ENCODE measurements at places on chromosomes 1 and 21.

DNA sequence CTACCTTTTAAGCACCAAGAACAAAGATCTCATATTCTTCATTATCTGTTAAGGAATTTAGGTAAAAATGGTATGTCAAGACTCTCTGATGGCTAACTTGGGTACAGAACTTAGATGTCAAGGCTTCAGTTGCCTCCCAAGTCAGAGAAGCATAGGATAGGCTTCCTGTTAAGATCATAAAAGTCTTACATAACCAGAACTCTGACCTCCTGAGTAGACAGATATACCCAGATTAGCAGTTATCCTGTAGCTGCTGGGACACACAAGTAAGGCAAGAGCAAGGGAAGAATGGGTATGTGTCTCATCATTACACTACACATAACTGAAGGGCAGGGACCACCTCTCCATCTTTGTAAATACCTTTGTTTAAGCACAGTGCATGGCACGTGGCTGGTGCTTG lies 15.4 kb upstream of the KLHL12 start:
- no peak for DNase-seq

GRCh38 chr21:45818276-45818903 lies 163.2 kb upstream of the COL6A1 start:
- DNase-seq = peak; percentile 16

DNA sequence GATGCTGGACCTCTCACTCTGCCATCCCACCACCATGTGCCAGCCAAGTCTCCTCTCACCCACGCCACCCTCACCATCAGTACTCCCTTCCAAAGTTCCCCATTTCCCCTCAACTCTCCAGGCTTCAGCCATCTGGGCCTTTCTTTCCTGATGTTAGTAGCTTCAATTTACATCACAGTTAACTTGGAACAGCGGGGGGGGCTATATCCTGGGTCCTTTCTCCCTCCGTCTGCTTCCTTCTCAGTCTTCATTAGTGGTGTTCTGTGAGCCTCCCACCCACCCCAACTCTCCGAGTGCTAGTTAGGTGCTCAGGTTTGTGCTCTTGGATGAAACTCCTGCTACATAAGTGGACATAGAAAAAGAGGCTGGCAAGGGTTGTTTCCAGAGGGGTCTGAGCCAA lies 31.9 kb downstream of the KCNC4 start:
- no peak for DNase-seq

DNA sequence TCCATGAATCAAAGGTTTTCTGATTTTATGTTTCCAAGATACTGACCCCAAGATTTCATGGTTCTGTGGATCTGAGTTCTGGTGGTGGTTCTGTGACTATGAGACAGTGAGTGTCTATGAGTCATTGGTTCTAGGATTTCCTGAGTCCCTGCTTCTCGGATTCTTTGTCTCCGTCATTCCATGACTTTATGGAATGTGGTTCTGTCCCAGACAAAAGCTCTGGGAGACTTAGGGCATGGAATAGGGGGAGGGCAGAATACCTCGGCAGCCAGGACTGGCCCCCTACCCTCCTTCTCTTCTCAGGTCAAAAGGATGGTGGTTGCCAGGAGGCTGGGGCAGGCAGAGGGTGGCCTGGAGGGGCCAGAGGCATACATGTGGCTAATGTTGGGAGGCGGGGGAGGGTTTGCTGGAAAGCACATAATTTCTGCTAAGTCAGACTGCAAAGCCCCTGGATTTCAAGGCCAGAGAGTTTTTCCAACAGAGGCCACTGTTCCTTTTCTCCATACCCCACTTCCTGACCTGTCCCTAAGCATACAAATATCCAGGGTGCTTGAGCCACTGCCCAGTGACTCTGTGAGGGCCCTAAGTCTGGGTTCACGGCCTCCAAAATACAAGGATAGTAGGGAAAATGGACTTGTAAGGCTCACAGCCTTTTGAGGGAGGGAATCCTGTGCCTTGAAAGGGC lies 17.2 kb downstream of the CDCP2 start:
- no peak for DNase-seq

DNA sequence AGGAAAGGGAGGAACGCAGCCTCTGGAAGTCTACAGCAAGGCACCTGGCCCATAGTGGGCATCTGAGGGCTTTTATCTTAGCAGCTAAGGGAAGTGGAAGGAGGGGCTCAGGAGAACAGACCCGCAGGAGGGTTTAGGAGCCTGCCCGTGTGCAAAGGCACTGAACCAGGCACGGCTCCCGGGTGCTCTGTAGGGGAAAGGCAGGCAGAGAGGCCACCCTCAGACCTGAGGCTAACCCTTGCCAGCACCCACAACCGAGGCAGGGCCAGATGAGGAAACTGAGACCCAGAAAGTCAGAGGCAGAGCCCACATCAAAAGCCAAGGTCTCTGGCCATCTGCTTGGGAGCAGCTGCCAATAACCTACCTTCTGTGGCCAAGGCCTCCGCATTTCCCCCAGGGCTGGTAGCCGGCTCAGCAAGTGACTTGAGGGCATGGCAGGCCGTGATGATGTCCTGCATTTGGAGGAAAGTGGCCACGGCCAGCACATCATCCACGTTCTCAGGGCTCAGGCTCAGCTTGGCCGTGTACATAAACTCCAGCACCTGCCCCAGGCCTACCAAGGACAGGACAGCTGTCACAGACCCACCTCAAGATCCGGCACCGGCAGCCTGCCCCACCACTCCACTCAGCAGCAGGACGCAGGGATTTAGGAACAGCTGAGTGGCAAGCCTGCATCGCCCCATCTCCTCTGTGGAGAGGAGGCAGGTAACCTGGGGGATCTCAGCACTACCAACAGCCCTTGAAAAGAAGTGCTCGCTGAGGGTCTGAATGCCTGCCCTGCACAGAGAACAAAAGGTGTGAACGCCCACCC lies 29.1 kb downstream of the ZBTB17 start:
- DNase-seq = no peak

DNA sequence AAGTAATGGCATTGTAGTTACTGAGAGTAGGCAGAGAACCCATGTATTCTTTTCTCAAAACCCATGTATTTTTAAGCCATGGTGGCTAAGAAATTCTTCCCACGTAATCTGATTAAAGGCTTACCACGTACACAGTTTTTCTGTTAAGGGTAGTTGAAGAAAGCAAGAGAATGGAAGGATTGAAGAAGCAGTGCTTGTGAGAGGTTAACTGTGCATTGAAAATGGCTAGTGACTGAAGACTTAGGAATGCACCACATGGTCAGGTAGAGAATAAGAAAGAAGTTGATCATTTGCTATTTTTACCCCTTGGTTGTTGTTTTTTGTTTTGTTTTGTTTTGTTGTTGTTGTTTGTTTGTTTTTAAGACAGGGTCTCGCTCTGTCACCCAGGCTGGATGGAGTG lies 178.9 kb upstream of the SNX7 start:
- no peak for DNase-seq

- DNase-seq = no peak
These were observed 15.0 kb downstream of the SKI start for GRCh38 chr1:2242814-2243725.

GRCh38 chr1:11053758-11054137 lies 6.1 kb downstream of the SRM start:
- DNase-seq = no peak
